NCI-H2029 treated with DMSO at 0.1 percent for 48 hours (cell line): ENCODE measurements at places on chromosomes 4 and X.

DNA sequence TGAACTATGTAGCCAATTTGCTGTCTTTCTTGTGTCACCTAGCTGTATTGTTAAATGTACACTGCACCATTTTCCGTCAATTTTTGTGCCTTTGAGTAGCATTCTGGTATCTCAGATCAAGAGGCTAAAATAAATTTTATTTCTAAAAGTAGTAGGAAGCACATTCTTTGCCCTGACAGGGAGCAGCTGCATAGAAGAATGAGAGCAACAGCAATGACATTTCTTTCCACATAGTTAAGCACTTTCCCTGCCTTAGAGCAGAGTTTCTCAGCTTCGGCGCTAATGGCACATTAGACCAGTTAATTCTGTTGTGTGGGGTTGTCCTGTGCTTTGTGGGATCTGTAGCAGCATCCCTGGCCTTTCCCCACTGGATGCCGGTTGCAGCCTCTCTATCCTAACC is 173.9 kb downstream of the CHIC2 start:
- DNase-seq, result no peak

GRCh38 chr4:106584337-106584989 is 215.9 kb upstream of the GIMD1 start:
- no peak for DNase-seq

- DNase-seq, result no peak
Observed at GRCh38 chrX:38692961-38693360, 108.3 kb upstream of the MID1IP1 start.

- DNase-seq, result no peak
Observed at GRCh38 chr4:16160457-16160856, 65.8 kb downstream of the TAPT1 start.

DNA sequence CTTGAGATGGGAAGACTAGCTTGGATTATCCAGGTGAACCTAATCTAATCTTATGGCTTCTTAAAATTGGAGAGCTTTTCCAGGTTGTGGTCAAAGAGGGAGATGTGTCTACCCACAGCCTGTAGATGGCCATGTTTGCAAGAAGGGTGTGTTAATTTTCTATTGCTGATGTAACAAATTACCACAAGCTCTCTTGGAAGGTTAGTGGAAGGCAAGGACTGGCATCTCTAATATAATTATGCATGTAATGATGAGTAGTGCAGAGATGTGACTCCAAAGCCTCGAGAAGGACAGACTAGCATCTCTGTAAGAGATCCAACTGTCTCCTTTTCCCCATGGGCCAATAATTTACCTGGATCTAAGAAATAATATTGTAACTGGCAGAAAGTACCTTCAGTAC is 3.2 kb upstream of the ADH1B start:
- DNase-seq, result no peak

- DNase-seq, result no peak
Observed at GRCh38 chr4:166169111-166169510, 296.1 kb downstream of the TLL1 start.

- no peak for DNase-seq
Observed at GRCh38 chr4:89716893-89717292, 120.1 kb downstream of the SNCA start.

GRCh38 chrX:39427906-39428305 is 626.6 kb downstream of the MID1IP1 start:
- DNase-seq, result no peak

DNA sequence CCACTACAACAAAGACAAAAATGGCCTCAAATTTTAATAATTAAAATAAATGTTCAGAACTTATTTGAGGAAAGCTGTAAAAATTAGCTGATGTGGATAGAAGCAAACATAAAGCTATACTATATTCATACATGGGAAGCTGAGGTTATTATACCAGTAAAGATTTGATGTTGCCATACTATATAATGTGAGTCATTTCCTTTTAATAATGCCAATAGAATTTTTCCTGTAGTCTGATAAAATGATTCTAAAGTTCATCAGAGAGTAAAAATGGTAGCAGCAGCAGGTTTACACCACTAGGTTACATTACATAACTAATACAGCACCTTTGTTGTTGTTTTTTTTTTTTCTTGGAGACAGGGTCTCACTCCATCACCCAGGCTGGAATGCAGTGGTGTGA is 45.5 kb upstream of the CYP2U1 start:
- DNase-seq, result no peak

DNA sequence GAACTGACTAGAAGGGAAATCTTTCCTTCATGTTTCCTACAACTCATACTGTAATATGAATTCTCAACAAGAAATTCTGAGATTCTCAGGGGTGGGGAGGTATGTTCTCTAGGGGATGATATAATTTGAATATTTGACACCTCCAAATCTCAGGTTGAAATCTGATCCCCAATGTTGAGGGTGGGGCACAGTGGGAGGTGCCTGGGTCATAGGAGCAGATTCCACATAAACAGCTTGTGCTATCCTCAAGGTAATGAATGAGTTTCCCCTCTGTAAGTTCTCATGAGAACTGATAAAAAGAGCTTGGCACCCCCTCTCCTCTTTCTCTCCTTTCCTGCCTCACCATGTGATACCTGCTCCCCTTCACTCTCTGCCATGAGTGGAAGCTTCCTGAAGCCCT is 21.5 kb downstream of the FBXW7 start:
- no peak for DNase-seq

- no peak for DNase-seq
Observed at GRCh38 chr4:107666134-107666533, 53.9 kb downstream of the PAPSS1 start.

DNA sequence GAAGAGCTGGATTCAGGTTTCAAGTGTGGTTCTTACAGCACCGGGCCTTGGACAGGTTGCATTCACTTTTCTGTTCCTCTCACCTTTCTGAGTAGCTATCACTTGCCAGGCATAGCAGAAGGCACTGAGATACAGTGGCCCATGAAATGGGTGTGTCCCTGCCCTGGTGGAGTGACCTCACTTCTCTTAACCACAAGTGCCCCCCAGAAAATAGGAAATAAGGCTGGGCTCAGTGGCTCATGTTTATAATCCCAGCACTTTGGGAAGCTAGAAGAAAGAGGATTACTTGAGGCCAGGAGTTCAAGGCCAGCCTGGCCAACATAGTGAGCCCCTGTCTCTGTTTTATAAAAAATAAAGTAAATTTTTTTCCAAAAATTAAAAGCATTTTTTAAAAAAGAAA is 101.7 kb upstream of the KIT start:
- no peak for DNase-seq

- no peak for DNase-seq
Observed at GRCh38 chrX:38437093-38437492, 84.7 kb downstream of the OTC start.

DNA sequence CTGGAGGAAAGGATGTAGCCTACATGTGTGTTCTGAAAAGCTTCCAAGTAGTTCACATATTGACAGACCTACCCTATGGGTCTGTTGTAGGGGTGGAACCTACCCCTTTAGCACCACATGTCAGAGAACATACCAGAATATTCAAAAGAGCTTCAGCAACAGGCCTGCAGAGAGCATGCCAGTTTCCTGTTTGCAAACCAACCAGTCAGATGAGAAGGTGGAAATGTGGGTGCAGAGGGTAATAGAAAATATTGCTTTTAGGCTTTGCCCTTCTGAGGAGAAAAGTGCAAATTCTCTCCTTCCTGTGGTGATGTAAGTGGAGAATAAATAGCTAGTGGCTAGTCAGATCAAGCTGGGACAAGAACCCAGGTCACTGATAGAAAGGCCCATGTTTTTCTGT is 16.4 kb downstream of the INTS6L start:
- no peak for DNase-seq

DNA sequence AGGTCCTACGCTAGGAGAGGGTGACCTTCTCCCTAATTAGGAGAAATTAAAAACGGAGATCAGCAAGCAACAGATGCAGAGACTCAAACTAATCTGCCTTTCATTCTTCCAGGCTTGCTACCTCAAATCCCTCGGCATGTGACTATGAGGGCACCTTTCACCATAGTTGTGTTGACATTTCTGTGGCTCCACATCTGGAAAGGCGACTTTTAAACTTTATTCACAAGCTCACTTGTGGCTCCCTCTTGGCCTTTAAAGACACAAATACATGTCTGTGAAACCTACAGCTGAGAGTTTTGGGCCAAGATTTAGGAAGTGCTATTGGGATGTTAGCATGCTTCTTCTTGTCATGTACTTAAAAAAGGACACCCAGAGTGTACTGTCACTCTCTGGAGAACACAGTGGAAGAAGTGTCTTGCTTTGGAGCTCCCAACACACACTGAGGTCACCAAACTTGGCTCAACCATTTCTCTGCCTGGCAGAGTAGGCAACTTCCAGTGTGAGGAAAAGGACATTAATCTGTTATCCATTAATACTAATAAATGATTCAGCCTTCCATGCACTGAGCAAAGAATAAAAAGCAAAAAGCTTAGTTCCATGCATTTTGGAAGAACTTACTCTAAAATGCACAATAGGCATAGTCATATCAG is 60.1 kb downstream of the LDB2 start:
- no peak for DNase-seq

GRCh38 chr4:134812611-134813010 is 611.0 kb upstream of the PABPC4L start:
- no peak for DNase-seq
